Activated naive CD4-positive, alpha-beta T cell (primary cell): ENCODE measurements at places on chromosomes 13 and 19.

DNA sequence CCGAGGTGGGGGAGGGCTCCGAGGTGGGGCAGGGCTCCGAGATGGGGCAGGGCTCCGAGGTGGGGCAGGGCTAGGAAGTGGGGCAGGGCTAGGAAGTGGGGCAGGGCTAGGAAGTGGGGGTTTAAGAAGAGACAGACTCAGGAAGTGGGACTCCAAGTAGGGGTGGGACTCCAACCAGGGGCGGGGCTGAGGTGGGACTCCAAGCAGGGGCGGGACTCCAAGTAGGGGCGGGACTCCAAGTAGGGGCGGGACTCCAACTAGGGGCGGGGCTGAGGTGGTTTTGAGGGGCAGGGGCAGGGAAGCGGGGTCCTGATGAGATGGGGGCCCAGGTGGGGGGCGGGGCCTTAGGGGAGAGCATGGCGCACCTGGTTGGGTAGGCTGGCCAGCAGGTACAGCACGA, 13.6 kb downstream of the CFD start:
- DNase-seq = peak; percentile 17

GRCh38 chr19:57887195-57887941, 1.5 kb downstream of the ZNF814 start:
- DNase-seq = no peak

- DNase-seq = no peak
These were observed 2.4 kb upstream of the NKPD1 start for GRCh38 chr19:45163156-45163555.

GRCh38 chr19:36775768-36776167, 3.2 kb upstream of the ZNF850 start:
- no peak for DNase-seq

GRCh38 chr19:5457709-5458108, 2.5 kb downstream of the ZNRF4 start:
- DNase-seq = no peak

DNA sequence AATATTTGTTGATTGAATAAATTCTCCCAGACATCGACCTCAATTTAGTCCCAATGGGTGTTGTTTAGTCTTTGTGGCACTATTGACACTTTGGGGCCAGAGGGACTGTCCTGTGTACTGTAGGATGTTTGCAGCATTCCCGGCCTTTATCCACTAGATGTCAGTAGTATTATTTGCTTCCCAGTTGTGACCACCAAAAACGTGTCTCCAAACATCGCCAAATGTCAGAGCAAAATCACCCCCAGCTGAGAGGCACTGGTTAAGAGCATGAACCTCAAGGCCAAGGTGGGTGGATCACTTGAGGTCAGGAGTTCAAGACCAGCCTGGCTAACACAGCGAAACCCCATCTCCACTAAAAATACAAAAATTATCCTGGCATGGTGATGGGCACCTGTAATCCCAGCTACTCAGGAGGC, 15.4 kb downstream of the NLRP12 start:
- DNase-seq = no peak

DNA sequence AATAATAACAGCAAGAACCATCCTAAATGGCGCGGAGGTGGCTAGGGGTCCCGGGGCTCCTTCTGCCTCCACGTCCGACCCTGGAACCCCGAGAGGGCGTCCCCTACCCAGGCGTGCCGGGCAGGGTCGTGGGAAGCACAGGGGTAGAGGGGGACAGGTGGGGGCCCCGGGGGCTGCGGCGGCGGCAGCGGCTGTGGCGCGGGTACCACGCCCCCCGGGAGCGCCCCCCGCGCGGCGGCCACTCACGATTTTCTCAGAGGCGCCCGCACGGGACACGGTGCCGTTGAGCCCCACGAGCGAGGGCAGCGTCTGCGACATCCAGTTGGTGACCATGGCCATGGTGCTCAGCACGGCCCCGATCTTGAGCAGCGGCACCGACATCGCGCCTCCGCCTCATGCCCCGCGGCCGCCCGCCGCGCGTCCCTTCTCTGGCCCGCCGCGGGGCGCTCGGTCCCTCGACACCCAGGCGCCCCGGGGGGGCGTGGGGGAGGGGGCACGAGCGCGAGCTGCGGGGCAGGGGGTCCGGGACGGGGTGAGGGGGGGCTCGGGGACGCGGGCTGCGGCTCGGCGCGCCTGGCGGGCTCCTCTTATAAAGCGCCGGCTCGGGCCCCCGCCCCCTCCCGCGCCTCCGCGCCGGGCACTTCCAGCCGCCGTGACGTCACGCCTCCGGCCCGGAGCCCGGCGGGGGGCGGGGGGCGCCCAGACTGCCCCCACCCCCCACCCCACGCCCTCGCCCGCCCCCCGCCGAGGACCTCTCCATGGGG, 22.9 kb downstream of the OLFM2 start:
- no peak for DNase-seq

- DNase-seq = no peak
These were observed 7.8 kb upstream of the ZNF14 start for GRCh38 chr19:19740755-19741154.

DNA sequence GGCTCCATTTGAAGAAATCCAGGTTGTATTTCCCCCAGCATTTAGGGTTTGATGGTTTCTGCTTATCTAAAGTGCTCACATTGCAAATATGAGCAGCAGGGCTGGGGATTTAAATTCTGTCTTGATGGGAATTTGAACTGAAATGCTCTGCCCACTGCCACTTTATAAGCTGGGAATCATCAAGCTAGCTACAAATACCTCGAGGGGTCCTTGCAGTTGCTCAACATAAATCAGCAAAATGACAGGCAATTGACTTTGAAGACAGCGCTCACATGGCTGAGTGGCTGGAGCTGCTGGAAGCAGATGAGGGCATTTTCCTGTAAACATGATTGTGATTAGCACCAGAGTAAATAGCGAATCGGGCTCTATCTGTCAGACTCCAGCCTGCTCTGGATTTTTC, 39.4 kb upstream of the MEDAG start:
- no peak for DNase-seq

- no peak for DNase-seq
These were observed 2.6 kb downstream of the IGFL2 start for GRCh38 chr19:46150606-46151005.

- no peak for DNase-seq
These were observed 764.1 kb upstream of the SLITRK6 start for GRCh38 chr13:86563308-86563707.

GRCh38 chr19:13951043-13951442, 1.3 kb upstream of the DCAF15 start:
- DNase-seq = no peak

GRCh38 chr13:82202398-82202797, 1679.9 kb downstream of the SLITRK1 start:
- DNase-seq = no peak

DNA sequence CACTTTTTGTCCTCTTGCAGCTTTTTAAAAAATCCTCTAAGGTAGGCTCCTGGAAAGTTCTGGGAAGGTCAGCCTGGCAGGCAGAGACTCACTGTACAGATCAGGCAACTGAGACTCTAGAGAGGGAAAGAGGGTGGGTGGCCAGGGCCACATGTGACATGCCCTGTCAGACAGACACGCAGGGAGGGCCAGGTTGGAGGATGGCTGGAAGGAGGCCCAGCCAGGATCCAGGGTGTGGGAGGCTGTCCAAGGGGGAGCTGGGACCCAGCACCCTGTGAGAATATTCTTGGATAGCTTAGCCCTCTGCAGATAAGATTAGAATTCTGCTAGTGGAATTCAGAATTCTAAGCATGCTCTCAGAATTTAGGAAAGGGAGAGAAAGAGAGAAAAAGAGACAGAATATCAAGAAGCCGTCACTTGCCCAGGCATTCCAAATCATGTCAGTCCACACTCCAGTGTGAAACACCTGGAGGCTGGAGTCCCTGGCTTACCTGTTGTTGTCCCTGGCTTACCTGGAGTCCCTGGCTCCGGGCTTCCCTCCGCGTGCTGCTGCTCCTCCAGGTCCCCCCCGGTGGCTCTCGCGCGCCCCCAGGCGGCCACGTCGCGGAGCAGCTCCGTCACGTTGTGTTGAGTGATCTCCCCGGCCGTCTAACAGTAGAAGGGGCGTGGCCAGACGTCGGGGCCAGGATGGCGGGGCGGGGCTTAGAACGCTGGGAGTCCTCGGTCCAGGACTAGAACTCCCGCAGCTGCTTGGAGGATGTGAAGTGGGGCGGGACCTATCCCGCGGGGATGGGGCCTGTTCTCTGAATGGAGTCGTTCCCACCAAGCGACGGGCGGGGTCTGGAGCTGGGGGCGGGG, 2.8 kb upstream of the TNNI3 start:
- peak; percentile 74 for DNase-seq

DNA sequence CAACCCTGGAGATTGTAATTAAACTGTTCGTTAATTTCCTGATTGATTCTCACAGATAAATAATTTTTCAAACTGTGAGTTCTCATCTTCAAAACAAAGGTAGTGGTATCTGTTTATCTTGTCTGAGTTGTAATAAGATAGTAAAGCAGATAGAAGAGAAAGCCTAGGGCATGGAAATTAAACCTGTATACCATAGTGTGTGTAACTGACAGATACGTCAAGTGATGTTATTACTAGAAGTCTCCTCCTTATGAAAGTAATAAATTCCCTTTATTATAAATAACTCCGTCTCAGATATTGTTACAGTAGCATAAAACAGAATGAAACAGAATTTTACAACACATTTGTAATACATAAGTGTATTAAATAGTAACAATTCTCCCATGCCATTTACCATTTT, 1065.1 kb downstream of the SLITRK1 start:
- DNase-seq = no peak

- no peak for DNase-seq
These were observed 9.5 kb downstream of the ACTMAP start for GRCh38 chr19:40740747-40741146.

GRCh38 chr19:41995959-41996797, 2.1 kb upstream of the ATP1A3 start:
- DNase-seq = no peak

GRCh38 chr13:45792827-45793303, 58.7 kb downstream of the SIAH3 start:
- no peak for DNase-seq

DNA sequence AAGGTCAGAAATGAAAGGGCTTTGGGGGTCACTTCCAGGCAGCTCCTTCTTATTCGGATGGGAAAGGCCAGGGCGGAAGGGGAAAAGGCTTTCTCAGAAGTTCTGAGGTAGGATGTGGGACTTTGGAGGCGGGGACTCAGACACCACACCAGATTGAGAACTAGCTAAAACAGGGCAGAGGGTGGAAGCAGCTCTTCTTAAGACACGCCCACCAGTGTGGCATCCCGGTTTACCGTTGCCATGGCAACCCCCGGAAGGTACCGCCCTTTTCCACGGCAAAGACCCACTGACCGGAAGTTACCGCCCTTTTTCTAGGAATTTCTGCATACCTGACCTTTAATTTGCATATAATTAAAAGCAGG, 3.8 kb upstream of the LILRA5 start:
- no peak for DNase-seq

GRCh38 chr13:98033277-98034247, 80.1 kb downstream of the IPO5 start:
- no peak for DNase-seq

DNA sequence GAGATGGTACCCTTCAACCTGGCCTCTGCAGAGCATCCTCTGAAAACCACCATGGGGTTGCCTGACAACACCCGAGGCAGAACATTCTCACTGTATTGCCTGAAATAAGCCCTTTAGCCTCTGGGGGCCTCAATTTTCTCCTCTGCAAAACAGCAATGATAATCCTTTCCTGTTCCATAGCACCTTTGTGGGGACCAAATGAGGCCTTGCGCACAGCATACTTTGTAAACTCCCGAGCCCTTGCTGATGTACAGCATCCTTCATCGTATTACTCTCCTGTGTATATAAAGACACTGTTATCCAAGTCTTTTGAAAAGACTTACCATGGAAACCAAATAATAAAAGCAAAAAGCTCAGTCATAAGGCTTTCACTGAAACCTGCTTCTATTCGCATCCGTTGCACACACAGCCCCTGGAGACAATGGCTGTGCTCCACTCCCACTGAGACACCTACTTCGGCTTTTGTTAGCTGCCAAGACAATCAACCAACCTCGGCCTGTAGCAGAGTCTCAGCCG, 276.0 kb downstream of the FOXO1 start:
- no peak for DNase-seq

GRCh38 chr13:22111152-22111783, 440.4 kb downstream of the FGF9 start:
- DNase-seq = no peak

GRCh38 chr19:38850976-38851621, 1.3 kb upstream of the HNRNPL start:
- DNase-seq = no peak

GRCh38 chr13:61109741-61110140, 305.9 kb downstream of the PCDH20 start:
- no peak for DNase-seq

- DNase-seq = no peak
These were observed 79.6 kb downstream of the TEX26 start for GRCh38 chr13:31011901-31012654.

DNA sequence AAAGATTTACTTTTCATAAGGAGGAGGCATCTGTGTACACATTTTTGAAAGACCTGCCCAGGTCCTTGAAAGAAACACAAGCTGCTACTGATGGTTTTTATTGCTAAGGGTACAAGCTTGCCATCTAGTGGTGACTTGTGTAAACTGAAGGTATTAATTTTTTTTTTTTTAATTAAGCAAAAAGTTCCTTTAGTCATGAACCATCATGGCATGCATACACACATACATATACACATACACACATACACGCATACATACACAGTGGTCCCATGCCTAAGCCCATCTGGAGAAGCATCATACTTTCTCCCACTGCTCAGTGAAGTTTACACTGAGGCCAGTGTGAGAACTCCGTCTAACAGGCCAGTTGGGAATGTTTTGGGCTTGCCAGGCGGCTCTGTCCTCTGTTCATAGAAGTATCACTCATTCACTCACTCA, 312.5 kb downstream of the DCLK1 start:
- DNase-seq = no peak

DNA sequence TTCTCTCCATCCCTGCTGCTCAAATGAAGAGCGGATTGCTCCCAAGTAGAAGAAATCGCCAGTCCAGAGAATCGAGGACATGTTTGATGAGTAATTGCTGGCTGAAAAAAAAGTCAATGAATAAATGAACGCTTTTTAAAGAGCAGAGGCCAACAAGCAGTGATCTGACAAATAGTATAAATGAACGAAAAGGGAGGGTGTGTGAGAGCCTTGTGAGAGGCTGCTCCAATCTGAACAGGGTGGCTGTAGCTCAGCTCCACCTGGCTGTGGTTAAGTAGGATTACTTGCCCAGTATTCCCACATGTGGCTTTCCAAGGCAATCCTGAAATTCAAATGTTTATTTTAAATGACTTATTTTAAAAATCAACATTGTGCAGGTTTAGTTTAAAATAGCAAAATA, 117.1 kb downstream of the TSHZ3 start:
- DNase-seq = no peak

GRCh38 chr19:347946-348861, 3.6 kb upstream of the MIER2 start:
- no peak for DNase-seq

- DNase-seq = no peak
These were observed 422.1 kb downstream of the FGF9 start for GRCh38 chr13:22092791-22093560.
